ENCODE measurements at places on chromosomes 5 and 9.

GRCh38 chr5:3612591-3613042, 17.0 kb downstream of the IRX1 start:
- no peak for DNase-seq

GRCh38 chr5:159469496-159470372, 139.4 kb upstream of the IL12B start:
- no peak for DNase-seq

- DNase-seq: no peak
Observed at GRCh38 chr5:178249191-178249989, 16.8 kb upstream of the PHYKPL start.

GRCh38 chr9:137429546-137429890, 6.3 kb downstream of the NOXA1 start:
- DNase-seq: no peak

DNA sequence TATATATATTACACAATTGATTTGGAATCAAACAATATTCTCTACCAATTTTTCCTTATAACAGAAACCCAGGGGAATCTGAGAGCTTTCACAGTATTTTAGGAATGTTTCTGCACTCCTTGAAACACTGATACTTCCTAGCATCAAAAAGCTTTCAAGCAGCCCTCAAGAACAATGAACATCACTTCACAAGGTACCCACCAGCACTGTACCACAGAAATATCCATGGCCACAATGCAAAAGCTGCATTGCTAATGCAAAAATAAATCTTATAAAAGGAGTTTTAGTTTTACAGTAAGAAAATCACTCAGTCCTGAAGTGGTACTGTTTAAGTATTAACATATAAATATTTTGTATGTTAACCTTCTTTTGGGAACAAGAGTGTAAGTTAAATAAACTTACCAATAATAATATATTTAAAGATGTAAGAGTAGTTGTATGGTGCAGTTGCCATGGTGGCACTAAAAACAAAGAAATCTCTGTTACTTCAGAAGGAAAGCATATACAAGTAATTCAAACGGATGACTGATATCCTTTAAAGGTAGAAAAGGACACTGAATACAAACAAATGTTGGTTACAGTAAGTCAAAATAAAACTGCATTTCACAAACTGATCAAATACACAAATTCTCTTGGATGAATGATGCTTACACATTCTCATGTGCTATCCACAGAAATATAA, 8.6 kb downstream of the RAB14 start:
- DNase-seq: no peak

- no peak for DNase-seq
Observed at GRCh38 chr9:123695386-123695785, 234.5 kb downstream of the DENND1A start.

- no peak for DNase-seq
Observed at GRCh38 chr5:148685520-148686134, 31.3 kb upstream of the HTR4 start.

DNA sequence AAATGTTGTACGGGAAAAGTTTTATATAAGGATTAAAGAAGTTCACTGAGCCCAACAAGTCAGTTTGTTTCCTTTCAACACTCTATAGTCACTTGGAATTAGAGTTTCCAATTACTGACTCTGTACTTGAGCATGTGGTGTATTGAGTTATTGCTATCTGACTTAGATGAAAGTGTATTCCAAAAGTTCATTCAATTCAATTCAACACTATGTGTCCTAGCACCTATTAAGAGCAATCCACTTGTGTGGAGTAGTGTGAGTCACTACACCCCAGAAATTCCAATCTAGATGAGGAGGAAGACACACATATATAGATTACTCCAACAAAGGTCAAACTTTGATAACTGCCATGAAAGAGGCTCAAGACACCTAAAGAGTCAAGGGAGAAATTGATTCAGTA, 98.2 kb upstream of the SLCO6A1 start:
- no peak for DNase-seq

- no peak for DNase-seq
Observed at GRCh38 chr5:92944903-92945604, 636.0 kb downstream of the NR2F1-AS1 start.

GRCh38 chr5:146785065-146785464, 93.5 kb downstream of the PPP2R2B start:
- DNase-seq: no peak

GRCh38 chr9:91500509-91501014, 76.9 kb upstream of the NFIL3 start:
- DNase-seq: no peak

DNA sequence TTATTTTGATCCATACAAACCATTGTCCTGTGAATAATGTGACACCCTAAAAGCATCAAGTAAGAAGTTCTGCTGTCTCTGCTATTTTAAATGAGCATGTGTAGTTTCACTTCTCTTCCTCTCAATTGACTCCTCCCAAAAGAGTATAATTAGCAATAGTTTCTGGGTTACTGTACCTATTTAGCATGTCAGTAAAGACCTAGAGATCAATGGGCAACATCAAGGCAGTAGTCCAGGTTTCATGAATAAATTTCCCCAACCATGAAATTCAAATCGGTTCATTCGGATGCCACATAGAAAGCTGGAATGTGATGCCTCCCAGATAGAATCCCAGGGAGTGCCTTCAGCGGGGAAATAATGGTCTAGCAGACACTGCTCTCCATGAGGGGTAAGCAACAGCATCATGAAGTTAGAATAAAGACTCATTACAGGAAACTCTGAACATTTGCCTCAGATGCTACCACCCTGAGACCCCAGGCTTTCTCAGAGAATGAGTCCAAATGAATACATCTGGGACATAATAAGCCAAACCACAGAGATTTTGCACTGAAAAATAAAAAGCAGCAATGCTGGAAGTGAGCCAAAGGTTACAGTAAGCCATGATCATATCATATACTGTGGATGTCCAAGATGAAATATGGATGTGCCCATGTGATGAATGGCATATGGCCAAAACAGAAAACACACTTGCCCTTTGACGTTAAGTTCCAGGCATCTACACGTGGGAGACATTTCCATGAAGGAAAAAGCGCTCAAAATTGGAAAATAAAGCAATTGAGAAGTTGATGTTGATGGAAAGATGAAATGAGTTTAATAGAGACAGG, 1107.0 kb upstream of the SEMA6A start:
- DNase-seq: no peak

DNA sequence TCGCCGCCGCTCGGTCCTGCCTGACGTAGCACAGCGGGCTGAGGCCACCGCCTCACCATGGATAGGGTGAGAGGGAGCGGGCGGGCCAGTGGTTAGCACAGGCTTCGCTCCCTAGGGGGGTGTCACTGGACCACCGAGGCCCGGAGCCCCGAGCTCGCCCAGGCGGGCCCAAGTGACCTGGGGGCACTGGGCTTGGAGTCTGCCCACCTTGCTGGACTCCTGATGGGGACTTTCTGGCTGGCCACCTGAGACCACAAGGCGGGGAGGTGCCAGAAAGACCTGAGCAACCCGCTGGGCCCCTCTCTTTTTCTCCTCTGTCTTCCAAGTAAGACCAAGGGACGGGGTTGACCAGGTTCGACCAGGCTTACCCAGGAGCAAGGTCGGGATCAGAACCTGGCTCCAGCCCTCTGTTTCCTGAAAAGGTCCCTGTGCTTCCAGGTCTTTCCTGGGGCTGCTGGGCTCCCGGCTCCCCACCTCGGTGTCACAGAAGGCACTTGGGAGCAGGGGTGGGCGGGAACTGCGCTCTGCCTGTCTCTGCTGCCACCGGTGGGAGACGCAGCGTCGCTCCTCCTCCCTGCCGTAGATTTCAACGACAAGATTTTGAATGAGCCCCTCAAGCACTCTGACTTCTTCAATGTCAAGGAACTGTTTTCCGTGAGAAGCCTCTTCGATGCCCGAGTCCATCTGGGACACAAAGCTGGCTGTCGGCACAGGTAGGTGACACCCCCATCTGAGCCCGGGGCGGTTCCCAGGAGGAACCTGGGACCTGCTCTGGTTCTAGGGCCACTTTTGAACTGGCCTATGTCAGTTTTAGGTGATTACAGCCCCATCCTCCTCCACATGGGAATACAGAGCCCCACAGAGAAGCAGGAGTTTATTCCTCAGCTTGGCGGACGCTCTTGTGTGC, 1.0 kb downstream of the MRPS2 start:
- no peak for DNase-seq

DNA sequence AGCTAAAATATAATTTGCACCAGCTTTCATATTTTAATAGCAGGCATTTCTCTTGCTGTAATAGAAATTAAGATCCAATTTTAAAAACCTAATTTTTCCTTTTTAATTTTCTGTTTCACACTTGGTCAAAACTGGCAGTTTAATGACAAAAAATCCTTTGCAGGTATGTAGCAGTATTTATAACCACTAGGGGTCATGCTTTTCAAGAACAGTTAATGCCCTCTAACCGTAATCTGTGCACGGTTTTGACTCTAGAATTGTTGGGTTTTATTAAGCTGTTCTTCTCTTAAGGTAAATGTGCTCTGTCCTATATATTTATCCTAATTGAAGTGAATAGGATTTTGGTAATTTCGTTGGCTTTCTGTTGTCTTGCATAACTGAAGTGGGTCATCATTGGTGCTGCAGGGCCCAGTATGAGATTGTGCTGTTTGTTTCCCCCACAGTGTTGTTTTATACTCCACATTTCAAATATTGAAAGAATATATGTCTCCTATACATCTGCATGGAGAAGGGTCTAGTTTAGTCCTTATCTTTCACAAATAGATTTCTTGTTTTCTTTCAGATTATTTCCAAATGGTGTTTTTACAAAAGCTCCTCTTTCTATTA, 107.4 kb downstream of the SCAMP1 start:
- no peak for DNase-seq

DNA sequence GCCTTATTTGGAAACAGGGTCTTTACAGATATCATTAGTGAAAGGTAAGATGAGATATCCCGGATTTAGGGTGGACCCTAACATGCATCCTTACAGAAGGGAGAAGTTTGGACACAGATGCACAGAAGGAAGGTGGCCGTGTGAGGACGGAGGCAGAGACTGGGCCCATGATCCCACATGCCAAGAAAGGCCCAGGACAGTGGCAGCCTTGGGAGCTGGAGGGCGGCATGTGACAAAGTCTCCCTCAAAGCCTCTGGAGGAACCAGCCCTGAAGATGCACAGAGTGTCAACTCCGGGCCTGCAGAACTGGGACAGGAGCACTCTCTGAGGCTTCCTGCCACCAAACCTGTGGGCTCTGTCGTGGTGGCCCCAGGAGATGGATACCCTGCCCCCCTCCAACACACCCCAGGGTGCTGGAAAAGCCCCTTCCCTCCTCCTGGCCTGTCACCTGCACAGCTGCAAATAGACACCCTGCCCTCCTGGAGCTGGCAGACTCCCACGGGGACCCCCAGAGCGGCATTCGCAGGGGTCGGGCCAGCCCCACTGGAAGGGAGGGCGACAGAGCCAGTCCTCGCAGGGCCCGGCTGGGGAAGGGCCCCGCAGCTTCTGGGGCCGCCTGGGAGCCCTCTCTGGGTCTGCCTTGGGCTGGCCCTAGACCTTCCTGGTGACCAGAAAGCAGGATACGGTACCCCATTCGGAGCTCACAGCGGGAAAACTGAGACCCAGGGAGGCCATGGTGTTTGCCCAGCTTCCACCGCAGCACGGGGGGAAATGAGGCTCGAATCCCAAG, 7.9 kb downstream of the NACC2 start:
- DNase-seq: no peak

DNA sequence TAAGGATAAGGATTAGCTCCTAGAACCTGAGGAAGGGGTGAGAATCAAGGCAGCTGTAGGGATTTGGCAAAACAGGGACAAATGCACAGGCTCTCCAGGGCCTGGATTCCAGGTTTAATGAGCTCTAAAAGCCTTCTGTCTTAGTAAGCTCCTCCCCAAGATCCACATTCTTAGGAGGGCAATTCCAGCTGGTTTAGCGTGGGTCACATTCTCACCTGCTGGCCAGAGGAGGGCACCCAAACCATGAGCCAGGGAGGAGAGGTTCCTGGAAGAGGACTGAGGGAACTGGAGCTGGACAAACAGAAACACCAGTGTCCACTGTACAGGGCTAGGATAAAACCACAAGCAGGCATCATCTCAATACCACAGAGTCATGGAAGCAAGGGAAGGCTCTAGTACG, 480.0 kb downstream of the CCDC171 start:
- DNase-seq: no peak

GRCh38 chr9:107484117-107484723, 5.3 kb downstream of the KLF4 start:
- DNase-seq: no peak

GRCh38 chr5:11390291-11390767, 513.9 kb downstream of the CTNND2 start:
- DNase-seq: no peak

DNA sequence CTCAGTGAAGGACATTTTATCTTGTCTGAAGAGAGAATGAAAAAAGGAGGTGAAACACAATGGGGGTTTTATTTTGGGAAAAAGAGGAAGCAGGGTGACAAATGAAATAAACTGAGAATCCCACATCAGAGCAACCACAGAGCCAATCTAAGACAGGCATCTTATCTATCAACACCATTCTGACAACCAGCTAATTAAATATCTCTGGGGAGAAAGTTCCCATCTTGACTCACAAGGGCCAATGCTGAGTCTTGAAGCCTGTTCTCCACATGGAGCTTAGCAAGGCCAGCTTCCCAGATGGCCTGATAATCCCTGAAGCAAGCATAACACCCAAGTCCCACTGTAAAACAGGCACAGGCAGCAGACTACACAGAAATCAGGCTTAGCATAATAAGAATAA, 30.4 kb downstream of the DPYSL3 start:
- no peak for DNase-seq

- no peak for DNase-seq
Observed at GRCh38 chr5:88870285-88870684, 12.7 kb downstream of the MEF2C start.

GRCh38 chr5:62043289-62044280, 262.4 kb upstream of the KIF2A start:
- DNase-seq: no peak

- no peak for DNase-seq
Observed at GRCh38 chr5:171524466-171524865, 105.0 kb downstream of the FGF18 start.

GRCh38 chr9:94534901-94535300, 20.0 kb upstream of the PCAT7 start:
- DNase-seq: no peak

GRCh38 chr5:68476854-68477253, 261.3 kb downstream of the PIK3R1 start:
- DNase-seq: no peak

DNA sequence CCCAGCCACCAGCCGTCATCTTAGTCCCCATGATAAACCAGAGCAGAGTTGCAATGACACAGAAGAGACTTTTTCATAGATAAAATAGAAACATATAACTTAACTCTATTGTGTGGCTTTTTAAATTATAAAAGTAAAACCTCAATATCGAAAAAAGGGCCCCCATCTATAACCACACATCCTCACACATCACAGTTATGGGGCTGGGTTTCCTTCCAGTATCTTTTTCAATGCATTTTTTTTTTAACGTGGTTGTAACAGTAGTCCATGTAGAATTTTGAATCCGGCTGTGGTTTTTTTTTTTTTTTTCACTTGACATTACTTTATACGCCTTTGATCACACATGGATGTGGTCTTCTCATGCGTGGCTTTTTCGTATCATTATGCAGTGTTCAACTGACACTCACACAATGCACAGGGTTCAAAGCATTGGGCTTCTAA, 77.4 kb downstream of the CFAP77 start:
- no peak for DNase-seq

All from stimulated activated CD8-positive, alpha-beta memory T cell treated with anti-CD3 and anti-CD28 coated beads, Interleukin-12 subunit alpha, Interleukin-12 subunit beta, amount 100 ng/mL, for 1 hour (primary cell).